ENCODE measurements at places on chromosomes 7 and 10. TPM values are rescaled to one million over a fixed set of nuclear protein-coding genes. Genes with fewer than 3 reads are reported as not detected.

Gene ARHGAP22
- 7.0 TPM for total RNA-seq

Gene LIPN
- not detected for total RNA-seq

Gene AKR1B15
- 0.22 TPM for total RNA-seq

Gene NKX1-2
- total RNA-seq = not detected

Gene DKK1
- 101 TPM for total RNA-seq

Data from placental pericyte (primary cell).